Naive B cell (primary cell): ENCODE measurements at places on chromosomes 13 and 19.

- DNase-seq: no peak
These were observed 6.3 kb upstream of the CEACAM21 start for GRCh38 chr19:41569481-41570150.

- DNase-seq: no peak
These were observed 101.2 kb upstream of the RAP2A start for GRCh38 chr13:97332742-97333141.

GRCh38 chr13:90362707-90363106 lies 984.8 kb upstream of the MIR17HG start:
- no peak for DNase-seq

DNA sequence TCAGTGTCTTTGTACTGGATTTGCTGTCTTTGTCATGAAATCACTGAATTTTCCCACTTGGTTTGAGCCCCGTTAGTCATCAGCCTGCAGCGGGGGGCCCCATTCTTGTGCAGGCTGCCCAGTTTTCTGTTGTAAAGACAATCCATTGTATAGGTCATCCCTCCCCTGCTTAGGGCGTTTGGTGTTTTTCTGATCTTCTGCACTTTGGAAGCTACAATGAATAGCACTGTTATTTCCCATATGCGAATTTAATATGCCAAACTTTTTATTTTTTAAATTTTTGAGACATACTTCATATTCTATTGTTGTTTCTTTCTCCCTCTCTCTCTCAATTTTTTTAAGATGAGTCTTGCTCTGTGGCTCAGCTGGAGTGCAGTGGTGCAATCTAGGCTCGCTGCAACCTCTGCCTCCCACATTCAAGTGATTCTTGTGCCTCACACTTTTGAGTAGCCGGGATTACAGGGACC lies 9.0 kb downstream of the SLC27A1 start:
- no peak for DNase-seq

- no peak for DNase-seq
These were observed 131.8 kb upstream of the VSTM2B start for GRCh38 chr19:29393915-29394460.

DNA sequence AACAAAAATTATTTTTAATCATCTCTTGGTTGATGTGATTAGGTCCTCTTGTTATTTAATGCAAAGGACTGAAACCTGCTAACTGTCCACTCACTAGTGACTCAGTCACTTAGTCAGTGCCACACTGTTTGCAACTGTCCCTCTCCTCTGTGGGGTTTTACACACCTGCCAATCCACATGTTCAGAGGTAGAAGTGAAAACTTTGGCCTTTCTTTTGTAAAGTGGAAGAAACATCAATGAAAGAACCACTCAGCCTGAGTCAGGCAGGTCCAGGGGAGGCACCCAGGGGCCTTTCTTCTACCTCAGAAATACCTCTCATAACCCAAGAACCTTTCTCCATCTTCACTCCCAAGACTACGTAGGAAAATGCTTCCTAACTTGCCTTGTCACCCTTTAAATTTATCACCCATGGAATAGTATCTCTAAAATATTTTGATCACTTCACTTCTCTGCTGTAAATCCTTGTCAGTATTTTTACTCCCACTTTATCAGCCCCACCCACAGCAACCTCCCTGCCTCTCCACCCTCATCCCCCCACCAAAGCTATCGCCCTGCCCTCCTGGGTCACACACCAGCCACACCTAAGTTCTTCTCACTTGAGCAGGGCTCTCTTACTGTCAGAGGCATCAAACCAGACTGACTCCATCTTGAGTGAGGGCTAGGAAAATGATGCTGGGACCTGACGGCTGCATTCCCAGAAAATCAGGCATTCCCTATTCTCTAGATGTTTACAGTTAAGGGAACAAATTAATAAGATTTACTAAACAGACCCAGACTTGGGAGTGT lies 29.6 kb upstream of the EEF1AKMT1 start:
- no peak for DNase-seq
